ENCODE measurements at places on chromosomes 7 and 10. TPM values are rescaled to one million over a fixed set of nuclear protein-coding genes. Genes with fewer than 3 reads are reported as not detected.

- no peak for DNase-seq
Measured at GRCh38 chr7:121544726-121545125, 148.6 kb upstream of the FAM3C start.

GRCh38 chr7:51045319-51046102 lies 262.8 kb upstream of the GRB10 start:
- DNase-seq = no peak

- DNase-seq = no peak
Measured at GRCh38 chr7:24836084-24836483, 78.8 kb upstream of the GSDME start.

- DNase-seq = no peak
Measured at GRCh38 chr10:61464461-61465170, 11.4 kb upstream of the TMEM26 start.

DNA sequence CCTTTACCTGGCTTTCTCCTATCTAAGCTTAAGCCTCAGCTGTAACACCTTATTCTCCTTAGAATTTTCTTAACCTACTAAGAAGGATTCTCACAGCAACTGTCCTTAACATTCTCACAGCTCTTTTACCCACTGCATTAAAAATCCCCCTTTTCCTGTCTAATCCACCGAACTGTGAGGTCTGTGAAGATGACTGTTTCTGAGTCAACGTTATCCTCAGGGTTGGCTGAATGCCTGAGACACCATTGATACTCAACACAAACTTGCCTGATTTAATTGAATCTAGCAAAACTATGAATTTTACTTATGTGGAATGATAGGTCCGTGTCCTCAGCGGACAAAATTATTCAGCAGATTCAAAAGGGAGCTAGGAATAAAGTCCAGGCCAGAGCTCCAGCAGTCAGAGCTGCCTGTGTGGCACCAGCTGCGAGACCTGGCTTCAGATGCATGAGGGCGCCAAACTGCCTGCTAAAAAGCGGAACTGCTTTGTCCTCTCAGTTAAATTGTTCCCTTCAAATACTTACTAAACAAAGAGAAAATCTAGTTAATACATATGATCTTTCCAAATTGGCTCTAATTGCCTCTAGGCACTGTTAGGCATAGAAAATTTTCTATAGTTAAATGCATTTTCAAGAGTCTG lies 33.4 kb upstream of the VWDE start:
- no peak for DNase-seq

DNA sequence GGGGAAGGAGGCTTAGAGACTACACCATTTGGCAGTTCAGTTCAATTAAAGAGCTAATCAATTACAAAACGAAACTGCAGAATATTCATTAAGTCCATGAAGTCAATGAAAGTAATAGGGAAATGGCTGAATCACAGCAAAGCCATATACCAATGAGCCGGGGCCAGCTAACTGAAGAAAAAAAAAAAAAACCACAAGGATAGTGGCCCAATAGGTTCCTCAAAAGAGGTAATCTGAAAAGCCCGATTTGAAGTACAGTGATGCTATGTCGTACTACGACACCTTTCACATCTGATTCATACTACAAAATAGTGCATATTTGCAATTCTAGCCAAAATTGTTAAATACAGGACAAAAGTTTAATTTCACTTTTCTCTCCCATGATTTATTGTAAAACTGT lies 2.5 kb downstream of the ARHGAP12 start:
- no peak for DNase-seq

DNA sequence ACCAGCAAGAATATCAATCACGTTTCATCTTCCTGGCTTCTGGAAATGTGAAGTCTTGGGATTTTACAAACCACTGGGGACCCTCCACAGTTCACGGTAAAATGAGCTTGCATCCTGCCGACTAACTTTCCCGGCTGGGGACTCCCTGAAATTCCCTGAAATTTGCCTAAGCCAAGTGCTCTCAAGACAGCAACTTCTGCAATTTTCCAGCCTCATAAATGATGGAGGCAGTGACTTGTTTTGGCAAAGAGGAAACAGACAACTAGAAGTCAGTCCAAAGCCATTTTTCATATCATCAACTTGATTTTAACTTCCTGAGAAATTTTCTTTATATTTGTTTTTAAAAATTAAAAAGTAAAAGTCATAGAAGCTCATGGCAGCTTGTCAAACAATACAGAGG lies 212.3 kb downstream of the FANK1 start:
- no peak for DNase-seq

DNA sequence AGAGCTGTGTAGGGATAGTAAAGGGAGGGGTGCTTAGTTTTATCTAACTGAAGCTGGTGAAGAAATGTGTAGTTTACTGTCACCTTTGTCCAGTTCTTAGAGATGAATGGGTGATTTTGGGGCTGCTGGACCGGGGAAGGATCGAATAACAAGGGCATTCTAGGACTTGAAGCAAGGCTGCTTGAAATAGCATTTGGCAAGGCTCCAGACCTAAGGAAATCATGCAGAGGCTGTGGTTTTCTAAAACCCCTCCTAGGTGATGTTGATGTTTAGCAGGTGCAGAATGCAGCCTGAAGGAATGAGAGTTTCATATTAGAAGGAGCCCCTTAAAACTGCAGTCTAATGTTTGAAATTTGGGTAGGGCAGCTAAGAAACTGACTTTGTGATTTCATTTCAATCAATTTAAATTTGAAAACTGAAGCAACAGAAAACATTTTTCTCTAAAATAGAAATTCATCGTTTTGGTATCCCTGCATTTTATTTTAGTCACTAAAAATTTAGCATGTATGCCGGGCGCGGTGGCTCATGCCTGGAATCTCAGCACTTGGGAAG lies 68.5 kb downstream of the TET1 start:
- DNase-seq = no peak

DNA sequence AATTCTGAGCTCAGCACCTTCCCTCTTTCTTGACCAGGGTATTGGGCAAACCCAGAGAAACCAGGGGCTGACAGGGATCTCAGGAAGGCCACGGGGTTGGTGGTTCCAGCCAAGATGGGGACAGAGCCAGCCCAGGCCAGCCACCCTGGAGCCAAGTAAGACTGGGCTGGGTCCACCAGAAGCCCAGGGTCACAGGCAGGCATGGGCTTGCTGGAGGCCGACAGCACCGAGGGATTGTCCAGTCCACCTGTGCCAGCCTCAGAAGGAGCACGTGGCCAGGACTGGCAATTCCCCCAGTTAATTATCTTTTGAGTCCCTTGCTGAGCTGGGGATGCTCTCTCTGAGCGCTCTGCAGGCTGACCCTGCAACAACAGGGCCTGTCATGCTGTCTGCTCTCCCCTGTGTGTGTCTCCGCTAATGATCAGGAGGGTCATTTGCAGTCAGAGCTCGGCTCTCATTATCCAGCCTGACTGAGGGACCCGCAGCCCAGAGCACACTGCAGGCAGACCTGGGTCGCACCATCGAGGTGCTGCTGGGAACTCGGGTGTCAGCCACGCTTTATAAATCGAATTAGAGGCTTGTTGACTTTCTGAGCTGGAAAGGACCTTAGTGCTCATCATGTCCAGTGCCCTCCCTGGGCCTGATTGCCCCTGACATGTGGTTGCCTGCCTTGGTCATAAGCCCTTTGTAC lies 69.5 kb upstream of the PPIF start:
- no peak for DNase-seq

- peak; percentile 17 for DNase-seq
Measured at GRCh38 chr10:78349911-78350663, 316.4 kb downstream of the RPS24 start.

GRCh38 chr10:59847888-59848287 lies 58.5 kb downstream of the CCDC6 start:
- DNase-seq = no peak

- DNase-seq = no peak
Measured at GRCh38 chr7:106089647-106090046, 22.5 kb downstream of the SYPL1 start.

DNA sequence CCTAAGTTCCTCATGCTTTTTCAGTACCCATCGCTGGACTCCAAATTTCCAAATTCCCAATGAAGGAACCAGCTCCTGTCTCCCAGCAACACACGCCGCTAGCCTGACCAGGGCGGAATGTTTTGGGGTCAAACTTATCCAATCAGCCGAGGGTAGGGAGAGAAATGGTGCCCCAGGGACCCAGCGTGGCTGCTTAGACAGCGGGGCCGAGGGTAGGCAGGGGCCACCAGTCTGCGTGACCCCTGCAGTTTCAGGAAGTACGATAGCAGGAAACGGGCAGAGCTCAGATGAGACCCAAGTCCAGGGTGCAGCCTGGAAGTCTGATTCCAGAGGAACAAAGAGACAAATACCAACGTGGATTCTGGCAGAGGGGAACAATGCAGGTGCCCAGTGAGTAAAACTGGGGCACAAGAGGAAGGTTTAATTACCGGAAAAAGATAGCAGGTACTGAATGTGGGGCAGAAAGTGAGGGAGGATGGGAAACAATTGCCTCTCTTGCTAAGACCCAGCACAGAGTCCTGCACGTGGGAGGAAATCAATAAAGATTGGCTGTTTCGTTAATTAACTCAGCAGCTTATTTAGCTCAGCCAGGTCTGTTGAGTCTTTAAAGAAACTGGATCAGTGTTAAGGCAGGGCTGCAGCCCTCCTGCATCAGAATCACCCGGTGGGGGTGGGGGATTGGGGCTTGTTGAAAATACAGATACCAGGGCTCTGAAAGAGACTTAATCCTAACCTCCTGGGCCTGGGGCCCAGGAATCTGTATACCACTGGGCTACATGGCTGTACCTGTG lies 50.4 kb upstream of the NFE2L3 start:
- DNase-seq = no peak

DNA sequence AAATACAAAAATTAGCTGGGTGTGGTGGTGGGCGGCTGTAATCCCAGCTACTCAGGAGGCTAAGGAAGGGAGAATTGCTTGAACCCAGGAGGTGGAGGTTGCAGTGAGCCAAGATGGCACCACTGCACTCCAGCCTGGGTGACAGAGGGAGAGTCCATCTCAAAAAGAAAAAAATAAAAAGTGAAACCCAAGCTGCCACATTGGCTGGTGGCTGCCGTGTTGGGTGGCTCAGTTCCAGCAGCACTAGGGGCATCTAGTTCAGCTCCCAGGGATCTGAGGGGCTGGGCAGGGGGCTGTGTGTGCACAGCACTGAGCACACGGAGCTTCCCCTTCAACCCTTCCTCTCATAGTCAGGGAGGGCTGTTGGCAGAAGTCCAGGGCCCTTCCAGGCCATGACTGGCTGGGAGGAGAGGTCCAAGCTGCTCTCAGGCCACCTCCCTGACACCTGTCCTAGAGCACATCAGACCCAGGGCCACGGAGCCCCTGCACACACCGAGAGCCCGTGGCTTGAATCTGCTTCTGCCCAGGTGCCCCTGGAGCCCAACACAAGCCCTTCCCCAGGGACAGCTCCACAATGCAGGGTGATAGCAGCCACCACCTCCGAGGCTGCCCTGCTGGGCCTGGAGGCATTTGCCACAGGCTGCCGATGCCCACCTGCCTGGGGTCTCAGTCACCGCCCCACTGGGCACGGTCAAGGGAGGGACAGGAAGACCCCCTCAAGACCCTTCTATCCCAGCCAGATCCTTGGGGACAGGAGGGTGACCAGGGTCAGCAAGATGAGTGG lies 47.3 kb downstream of the YKT6 start:
- no peak for DNase-seq

DNA sequence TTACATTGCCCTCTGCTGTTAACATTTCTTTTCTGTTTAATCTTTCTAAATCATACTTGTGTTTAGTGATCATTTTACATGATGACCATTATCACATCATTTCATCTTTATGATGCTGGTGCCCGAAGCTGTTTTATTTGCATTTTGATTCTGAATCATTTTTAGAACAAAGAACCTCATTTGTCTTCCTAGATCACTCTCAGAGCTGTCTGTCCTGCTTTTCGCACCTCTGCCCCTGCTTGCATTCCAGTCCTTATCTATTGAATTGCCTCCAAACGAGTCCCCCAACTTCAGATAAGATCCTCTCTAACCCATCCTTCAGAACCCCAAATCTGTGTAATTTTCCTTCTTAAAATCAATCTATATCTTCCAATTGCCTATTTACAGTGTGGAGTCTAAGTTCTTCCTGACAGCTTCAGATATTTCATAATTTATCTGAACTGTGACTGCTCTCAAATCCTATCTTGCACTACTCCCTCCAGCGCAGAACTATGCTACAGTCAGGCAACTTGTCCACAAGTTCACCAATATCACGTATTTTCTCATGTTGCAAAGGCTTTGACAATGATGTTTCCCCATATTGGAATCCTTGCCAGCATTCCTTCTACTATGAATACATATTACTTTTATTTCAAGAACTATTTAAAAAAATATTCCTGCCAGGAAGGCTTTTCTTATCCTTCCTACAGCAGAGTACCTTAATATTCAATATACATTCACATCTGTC lies 346.5 kb upstream of the CACNA2D1 start:
- DNase-seq = no peak

GRCh38 chr7:137834552-137834951 lies 12.2 kb downstream of the DGKI start:
- no peak for DNase-seq

- DNase-seq = no peak
Measured at GRCh38 chr10:110612087-110612486, 32.0 kb upstream of the RBM20 start.

- no peak for DNase-seq
Measured at GRCh38 chr10:103804871-103805270, 50.5 kb downstream of the SH3PXD2A start.

DNA sequence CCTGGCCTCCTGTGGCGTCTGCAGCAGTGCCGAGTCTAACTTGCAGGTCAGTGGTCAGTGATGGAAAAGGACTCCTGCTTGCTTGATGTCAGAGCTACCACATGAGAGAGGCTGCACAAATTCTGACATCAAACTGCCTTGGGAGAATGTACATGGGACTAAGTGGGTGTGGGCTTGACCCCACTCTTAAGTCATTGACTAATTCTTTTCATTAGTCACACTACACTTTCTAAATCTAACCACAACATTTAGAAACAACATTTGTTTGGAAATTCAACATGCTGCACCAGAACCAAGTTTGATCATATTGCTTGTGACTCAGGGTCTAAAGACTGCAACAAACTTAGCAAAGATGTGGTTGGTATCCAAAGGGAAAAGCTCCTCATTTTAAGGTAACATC lies 24.4 kb upstream of the CDC14C start:
- DNase-seq = no peak

DNA sequence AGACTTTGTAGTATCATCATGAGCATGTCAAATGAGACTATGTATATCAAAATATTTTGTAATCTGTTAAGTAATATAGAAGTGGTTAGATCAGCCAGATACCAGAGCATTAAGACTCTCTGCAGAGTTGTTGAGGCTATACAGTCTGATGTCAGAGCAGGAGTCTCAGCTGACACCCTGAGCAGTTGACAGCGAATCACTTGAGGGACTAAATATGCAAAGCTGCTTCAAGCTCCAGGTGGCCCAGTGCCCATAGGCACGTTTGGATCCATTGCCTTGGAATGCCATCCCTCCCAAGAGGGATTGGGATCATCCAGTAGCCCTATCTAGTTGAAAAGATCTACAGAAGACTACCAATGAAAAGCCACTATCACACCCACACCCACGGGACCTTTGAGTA lies 210.2 kb downstream of the TAX1BP1 start:
- no peak for DNase-seq

The PTPRN2 gene
- 9.5 TPM for total RNA-seq

The ANXA8 gene
- 183 TPM for total RNA-seq

The SCD gene
- 266 TPM for total RNA-seq

The PDSS1 gene
- 4.5 TPM for total RNA-seq

The GPR15LG gene
- not detected for total RNA-seq

The SFXN2 gene
- total RNA-seq = 4.3 TPM

The UBTD1 gene
- total RNA-seq = 20.9 TPM

The CALML5 gene
- not detected for total RNA-seq

The POLR2J2 gene
- total RNA-seq = 2.9 TPM

The TCF7L2 gene
- total RNA-seq = 28.1 TPM

The EEPD1 gene
- total RNA-seq = 20.5 TPM

The PDE1C gene
- 5.1 TPM for total RNA-seq

The AP4M1 gene
- total RNA-seq = 20.6 TPM

Measured in omental fat pad (tissue), 4 donors.